Stimulated activated CD8-positive, alpha-beta memory T cell treated with anti-CD3 and anti-CD28 coated beads, Interleukin-2, amount 100 ng/mL, for 48 hours (primary cell): ENCODE measurements at places on chromosomes 16 and 17.

DNA sequence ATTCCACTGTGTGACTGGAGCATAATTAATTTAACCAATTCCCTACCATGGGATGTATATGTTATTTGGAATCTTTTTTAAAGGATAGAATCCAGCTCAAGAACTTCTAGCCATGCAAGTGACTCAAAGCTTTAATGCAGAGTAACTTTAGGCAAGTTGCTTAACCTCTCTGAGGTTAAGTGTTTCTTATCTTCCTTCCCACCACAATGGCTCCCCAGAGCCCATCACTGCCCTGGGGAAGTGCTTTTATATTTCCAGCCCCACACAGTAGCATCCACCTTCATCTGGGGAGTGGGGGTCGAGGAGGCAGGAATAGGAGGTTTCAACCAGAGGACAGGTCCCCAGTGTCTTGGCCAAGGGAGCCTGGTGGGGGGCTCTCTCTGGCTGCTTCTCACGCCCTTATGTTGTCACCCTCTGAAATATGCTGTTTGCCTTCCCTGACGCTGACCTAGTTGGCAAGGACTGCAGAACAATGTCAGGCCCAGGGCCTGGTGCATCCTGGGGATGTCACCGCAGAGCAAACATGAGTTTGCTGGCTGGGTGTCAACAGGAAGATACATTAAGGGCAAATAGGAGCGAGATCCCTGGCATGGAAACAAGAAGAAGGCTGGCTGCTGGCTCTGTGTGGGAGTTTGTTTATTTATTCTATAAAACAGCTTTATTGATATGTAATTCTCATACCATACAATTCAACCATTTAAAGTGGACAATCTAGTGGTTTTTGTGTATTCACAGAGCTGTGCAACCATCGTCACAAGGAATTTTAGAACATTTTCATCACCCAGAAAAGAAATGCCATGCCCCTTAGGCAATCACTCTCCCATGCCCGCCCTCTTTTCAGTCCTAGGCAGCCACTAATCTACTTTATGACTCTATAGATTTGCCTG is 46.6 kb upstream of the WSB1 start:
- no peak for DNase-seq

GRCh38 chr16:52538511-52538910 is 8.4 kb downstream of the TOX3 start:
- no peak for DNase-seq

DNA sequence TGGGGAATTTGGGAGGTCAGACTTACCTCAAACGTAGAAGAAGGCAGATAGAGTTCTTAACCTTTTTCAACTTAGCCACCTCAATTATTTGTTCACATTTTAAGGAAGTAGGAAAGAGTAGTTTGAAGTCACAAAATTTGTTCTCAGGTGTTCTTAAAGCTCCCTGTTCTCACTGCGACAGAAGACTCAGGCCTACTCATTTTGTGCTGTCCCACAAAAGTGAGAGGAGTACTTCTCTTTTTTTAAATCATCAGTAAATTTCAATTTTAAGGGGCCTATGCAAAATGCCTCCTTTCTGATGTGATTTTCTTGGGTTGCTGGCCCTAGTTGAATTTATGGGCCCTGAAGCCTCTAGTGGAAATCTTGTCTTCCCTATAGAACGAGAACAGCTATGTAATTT is 133.4 kb downstream of the MAP2K6 start:
- no peak for DNase-seq

- no peak for DNase-seq
Measured at GRCh38 chr17:7712111-7712771, 5.3 kb upstream of the DNAH2 start.

DNA sequence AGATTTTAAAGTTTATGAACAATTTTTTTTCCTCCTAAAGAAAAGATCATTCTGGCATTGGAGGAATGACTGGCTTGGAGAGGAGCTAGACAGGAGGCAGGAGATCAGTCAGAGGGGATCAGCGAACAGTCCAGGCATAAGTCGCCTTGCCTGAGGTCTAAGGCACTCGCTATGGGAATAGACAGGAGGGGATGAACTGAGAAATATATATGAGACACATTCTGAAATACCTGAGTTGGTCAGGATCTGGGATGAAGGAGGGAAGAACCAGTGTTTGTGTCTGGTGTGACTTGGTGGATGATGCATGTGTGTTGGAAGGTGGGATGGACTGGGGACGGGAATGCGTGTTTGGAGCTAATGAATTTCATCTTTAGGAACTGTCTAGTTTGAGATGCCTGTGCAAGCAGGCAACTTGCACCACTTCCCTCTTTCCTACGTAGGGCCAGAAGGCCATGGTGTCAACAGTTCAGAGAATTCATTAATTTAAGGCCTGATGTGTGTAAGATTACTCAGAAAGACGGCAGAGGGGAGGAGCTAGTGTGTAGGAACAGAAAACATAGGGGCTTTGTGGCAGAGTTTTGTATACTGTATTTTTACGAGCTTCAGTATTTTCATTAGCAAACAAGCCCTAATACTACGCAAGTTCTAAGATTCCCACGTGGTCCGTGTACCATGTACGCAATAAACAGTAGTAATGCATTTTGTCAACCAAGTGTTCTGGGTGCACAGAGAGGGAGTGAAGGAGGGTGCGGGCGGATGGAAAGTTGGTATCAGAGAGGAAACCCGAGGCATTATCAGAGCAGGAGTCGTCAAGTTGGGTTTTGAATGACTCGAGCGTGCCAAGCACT is 825 bp downstream of the HEATR6 start:
- peak; percentile 43 for DNase-seq

DNA sequence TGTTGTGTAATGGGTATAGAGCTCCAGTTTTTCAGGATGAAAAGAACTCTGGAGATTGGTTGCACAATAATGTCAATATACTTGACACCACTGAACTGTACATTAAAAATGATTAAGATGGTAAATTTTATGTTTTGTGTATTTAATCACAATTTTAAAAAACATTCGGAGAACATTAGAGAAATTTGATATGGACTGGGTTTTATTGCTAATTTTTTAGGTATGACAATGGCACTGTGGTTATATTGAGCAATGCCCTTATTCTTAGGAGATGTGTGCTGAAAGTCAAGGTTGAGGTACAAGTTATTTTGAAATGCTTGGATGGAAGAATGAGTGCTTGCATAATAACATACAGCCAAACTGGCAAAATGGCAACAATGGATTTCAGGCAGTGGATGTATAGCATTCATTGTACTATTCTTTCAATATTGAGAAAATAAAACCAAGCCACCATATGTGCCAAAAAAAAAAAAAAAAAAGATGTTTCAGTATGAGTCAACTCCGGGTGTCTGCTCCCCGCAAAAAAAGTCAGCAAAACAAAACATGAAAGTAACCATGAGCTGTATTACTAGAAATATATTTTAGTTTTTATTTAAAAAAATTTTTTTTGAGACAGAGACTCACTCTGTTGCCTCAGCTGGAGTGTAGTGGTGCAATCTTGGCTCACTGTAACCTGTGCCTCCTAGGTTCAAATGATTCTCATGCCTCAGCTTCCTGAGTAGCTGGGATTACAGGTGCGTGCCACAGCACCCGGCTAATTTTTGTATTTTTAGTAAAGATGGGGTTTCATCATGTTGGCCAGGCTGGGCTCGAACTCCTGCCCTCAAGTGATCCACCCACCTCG is 19.8 kb downstream of the HOXB1 start:
- no peak for DNase-seq
